ENCODE measurements at places on chromosomes 16 and 17.

GRCh38 chr16:80554033-80554432 is 13.2 kb downstream of the DYNLRB2 start:
- DNase-seq, result no peak

GRCh38 chr17:50311112-50311460 is 34.8 kb upstream of the XYLT2 start:
- DNase-seq, result no peak

DNA sequence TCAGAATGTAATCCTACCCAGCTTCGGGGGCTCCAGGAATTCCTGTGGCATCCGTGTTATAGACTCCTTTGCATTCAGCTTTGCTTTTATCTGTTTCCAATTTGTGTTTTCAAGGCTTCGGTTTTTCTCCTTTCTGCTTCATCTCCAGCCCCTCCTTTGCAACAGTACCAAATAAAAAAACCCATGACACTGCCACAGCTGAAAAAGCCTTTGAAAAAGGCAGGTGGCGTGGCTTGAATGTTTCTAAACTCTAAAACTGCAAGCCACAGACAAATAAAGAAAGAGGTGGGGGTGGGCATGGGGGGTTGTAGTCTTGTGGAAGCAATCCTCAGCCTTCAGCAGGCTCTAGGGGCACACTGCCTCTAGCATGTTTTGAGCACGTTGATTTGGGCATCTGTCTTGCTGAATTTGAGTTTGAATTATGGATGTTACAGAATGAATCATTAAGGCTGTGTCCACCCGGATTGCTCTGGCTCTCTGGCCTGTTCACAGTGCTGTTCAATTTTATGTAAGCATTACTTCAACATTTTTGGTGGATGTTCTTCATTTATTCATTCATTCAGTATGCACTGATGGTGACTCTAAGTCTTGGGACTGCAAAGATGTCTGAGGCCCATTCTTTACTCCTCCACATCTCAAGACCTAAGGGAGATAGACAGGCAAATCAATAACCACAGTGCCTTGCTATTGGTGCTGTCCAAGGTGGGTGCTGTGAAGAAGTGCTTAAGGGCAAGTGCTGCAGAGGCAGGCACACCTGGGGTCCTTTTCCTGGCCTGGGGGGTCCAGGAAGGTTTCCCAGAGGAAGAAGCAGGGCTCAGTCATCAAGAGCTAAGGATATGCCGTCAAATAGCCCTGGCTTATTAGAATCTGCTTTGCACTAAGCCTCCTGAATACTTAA is 77.4 kb downstream of the CDH13 start:
- no peak for DNase-seq

DNA sequence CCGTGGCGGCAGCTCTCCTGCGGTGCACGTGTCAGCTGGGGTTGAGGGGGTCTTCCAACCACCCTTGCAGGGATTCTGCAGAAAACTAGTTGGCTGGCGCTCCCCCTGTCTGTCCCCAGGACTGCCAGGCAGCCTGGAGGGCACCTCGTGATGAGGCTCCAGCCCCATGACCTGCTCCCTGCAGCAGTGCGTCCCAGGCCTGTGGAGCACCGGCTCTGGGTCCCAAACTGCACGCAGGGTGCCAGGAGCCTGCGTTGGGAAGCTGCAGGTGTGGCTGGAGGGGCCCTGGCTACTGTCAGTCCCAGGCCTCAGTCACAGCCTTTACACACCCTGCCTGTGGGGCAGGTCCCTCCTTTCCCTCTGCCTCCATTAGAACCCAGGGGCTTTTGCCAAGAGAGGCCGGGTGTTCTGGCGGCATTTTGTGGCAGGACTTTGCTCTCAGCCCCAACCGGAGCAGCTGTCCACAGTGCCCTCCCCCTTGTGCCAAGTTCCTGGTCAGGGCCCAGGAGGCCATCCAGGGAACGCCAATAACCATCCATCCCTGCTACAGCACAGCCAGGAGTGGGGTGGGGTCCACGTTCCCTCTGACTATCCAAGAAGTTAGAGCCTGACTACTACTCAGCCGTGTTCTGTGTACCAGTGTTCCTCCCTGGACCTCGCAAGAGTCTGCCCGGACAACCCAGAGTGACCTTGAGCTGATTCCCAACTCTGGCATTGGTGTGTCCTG is 9.2 kb downstream of the CHMP6 start:
- no peak for DNase-seq

DNA sequence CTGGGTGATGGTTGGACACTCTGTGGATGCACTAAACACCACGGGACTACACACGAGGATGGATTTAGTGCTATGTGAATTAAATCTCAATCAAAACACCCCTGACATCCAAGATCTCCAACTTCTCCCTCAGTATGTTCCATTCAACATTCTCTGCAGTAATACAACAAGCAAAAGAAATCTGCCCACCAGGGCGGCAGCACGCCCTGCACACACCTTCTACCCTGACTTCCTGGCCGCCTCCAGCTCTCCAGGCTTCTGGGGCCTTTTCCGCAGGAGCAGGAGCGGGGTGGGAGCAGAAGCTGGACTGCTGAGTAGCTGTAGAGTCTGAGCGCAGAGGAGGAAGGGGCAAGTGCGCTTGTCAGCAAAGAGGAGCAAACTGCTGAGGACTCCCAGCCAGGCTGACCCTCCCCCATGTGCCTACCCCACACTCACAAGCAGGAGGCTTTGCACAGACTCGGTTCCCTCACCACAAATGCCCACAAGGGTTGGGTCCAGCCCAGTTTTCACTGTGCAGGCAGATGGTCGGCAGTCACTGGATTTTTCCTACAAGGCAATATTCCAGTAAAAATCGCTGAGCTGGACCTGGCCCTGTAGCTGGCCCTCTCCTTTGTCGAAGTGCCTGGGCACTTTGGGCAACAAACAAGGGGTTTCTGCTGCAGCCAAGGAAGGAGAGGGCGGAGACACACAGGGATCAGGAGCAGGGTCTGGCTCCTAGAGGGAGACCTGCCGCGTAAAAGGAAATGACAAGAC is 22.8 kb downstream of the ZDHHC7 start:
- no peak for DNase-seq

GRCh38 chr17:28746611-28747050 is 2.8 kb downstream of the TRAF4 start:
- no peak for DNase-seq

- no peak for DNase-seq
Observed at GRCh38 chr16:34802848-34803599, 1343.6 kb downstream of the TP53TG3F start.

- DNase-seq, result no peak
Observed at GRCh38 chr17:66322764-66323163, 20.4 kb downstream of the PRKCA start.

DNA sequence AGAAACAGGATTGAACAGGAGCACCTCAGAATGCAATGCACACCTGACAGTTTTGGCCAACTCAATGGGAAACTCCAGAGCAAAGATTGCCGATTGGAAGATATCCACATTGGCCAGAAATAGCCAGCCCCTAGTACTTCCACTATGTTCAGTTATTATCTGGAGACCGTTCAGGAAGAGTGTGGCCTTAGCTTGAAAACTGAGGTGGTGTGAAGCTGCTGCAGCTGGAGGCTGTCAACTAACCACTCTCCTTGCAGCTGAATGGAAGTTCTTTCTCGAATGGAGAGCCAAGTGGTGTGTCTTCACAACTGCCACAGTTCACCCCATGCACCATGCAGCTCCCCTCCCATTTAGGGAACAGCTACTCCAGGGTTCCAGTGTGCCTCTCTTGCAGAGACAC is 61.9 kb upstream of the DHX40 start:
- DNase-seq, result no peak

- DNase-seq, result no peak
Observed at GRCh38 chr16:47448830-47449575, 11.9 kb downstream of the ITFG1 start.

GRCh38 chr17:77425791-77426641 is 285.2 kb downstream of the SEC14L1 start:
- DNase-seq, result peak; percentile 52

- DNase-seq, result no peak
Observed at GRCh38 chr17:49670002-49670401, 7.9 kb downstream of the SPOP start.

DNA sequence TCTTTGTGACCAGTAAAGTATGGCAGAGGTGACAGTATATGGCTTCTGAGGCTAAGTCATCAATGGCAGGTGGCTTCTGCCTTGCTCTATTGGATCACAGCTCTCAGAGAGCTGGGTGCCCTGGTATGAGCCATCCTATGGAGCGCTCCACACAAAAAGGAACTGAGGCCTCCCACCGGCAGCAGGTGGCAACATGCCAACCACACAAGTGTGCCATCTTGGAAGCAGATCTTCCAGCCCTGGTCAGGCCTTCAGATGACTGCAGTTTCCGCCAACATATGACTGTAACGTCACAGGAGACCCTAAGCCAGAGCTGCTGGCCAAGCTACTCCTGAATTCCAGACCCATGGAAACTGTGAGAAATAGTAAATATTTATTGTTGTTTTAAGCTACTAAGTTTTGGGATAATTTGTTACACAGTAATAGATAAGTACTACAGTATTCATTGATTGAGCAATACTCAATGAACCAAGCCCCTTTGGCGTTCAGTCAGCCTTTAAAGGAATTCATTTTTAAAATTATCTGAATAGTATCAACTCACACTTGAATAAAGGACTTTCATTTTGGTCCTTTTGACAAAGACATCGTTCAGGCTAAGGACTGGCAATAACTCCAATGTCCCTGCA is 69.4 kb upstream of the LHX1 start:
- DNase-seq, result no peak

GRCh38 chr16:71379711-71380110 is 21.2 kb downstream of the CALB2 start:
- DNase-seq, result no peak

DNA sequence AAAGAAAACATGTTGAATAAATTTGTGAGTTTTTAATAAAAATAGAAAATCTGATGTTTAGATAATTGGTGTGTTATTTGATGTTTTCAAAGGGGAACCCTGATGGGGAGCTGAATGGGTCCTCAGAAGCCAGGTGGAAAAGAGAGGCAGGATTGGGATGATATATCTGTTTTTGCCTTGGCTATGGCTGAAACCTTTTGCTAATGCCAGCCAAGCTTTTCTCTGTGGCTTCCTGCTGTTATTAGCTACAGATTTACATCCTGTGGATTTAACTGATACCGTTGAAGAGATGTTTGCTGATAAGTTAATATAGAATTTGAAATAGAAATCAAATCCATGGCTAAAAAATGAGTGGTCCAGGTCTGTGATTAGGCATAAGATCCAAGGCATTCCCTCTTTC is 4.2 kb upstream of the AATF start:
- DNase-seq, result no peak

GRCh38 chr17:45784741-45785479 is 790 bp downstream of the CRHR1 start:
- DNase-seq, result peak; percentile 71

- DNase-seq, result no peak
Observed at GRCh38 chr16:9134306-9134705, 42.9 kb downstream of the HAPSTR1 start.

DNA sequence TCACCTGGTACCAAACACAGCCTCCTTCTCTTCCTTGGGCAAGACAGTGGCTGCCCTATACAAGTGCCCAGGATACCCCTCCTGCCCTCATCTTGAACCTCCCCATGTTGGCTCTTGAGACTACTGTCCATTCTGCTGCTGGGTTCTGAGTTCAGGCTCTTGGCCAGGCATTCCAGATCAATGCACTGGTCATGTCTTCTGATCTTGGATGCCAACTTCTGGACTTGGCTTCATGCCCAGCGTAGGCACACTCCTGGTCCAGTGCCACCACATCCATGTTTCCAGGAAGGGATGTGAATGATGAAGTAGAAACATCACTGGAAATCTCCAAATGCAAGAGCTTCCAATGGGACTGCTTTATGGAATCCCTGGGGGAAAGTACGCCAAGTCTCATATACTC is 51.5 kb downstream of the DYNLRB2 start:
- DNase-seq, result no peak

- no peak for DNase-seq
Observed at GRCh38 chr16:67456391-67457081, 24.4 kb downstream of the ATP6V0D1 start.

- DNase-seq, result no peak
Observed at GRCh38 chr17:80827646-80828643, 163.7 kb upstream of the CHMP6 start.

DNA sequence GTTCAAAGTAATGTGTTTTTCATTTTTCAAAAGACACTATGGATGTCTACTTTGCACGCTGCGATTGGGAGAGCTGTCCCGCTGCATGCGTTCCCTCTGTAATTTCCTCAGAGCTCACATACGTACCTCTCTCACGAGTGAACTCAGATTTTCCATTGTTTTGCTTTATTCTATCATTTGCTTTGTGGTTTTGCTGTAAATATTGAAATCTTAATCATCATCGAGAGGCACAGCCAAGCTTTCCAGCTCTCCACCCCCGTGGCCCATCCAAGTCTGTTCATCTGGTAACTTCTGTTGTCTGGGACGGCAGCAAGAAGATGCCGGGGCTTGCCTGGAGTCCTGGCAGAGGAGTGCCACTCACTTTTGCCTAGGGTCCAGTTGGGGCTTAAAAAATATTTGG is 21.1 kb downstream of the TMC6 start:
- peak; percentile 45 for DNase-seq

DNA sequence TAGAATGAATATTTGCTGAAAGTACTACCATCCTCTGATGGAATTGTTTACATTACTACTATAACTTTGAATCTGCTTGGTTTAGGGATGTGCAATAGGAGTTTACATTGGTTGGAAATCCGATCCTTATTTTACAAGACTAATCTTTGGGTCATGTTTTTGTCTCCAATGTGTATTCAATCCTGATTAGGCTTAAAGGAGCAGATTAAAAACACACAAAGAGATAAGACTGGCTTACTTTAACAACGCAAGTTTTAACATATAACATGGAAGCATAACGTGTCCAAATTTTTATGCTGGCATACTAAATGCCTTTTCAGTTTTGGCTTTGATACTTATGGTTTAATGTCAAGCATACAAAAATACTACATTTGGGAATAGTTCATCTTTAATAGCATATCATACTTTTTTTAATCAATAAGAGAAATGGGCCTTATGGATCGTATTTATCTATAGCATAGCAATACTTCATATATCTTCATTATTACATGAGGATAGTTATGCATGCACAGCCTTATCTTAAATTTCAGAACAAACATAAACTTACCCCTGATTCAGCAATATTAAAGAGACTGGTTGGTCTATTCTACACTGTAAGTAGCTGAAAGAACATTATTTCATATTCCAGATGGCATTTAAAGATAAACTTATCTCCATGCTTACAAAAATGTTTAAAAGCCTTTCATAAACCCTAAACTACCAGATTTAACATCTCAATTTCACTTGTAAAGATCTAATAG is 69.9 kb upstream of the NACA2 start:
- DNase-seq, result no peak

DNA sequence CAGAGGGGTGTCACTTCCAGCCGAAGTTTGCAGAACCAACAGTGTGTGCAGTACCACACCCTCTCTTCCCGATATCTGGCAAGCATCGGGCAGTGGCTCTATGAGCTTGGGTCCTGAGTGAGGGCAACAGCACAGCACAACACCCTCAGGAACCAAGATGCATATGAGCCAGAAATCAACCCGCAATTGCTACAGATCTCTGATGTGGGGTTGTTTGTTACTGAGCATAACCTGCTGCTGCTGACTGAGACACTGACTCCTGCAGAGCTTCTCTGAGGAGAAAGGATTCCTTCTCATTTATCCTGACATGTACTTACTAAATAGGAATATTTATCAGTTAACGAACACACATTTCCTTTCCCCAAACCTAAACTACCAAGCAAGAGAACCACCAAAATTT is 218.3 kb downstream of the RBFOX3 start:
- DNase-seq, result no peak
